SJCRH30 (cell line): ENCODE measurements at places on chromosomes 1 and 21. TPM values are rescaled to one million over a fixed set of nuclear protein-coding genes. Genes with fewer than 3 reads are reported as not detected.

Gene C1orf21
- total RNA-seq, result 5.8 and 7.5 TPM in 2 replicates

Gene NUP210L
- 0.04 TPM in 1 of 2 replicates, not detected in the other for total RNA-seq

Gene LHX4
- total RNA-seq, result 3.7 and 4.2 TPM in 2 replicates

Gene GNPAT
- 88.5 and 90.8 TPM in 2 replicates for total RNA-seq

Gene SCP2
- 107 and 118 TPM in 2 replicates for total RNA-seq

Gene MMEL1
- total RNA-seq, result not detected in 2 replicates
